NCI-H446 treated with DMSO at 0.1 percent for 48 hours (cell line): ENCODE measurements at places on chromosomes 5 and 9.

DNA sequence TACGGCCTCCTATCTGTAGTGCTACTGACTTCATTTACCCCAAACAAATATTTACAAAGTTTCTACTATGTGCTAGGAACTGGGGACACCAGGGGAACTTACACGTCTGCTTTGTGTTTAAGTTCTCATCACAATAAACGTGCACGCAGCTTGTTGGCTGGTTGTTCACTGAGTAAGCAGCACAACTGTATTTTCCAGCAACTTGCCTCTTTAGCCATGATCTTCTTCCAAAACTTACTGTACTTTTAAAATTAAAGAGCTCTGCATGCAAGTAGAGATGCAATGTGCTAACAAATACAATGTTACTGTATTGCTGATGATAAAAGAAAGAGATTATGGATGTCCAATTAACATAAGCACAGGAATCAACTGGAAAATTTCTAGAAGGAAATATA, 62.8 kb downstream of the RAPGEF1 start:
- DNase-seq, result no peak

GRCh38 chr5:174189654-174190541, 144.4 kb downstream of the NSG2 start:
- no peak for DNase-seq

DNA sequence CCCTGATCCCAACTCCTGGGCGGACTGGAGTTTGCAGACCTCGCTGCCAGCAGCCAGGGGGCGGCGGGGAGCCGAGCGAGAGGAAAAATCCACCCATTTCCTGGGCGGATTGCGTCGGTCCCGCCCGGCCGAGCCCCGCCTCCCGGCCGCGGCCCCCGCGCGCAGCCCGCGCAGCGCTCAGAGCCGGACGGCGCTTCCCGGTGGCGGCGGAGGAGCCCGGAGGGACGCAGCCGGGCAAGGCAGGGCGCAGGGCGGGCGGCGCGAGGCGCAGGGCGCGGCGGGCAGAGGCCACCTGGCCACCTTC, at the start of gene OLFM1:
TSS of gene OLFM1 (plus strand) at position 180 of the 304 bp plus-strand sequence. CDS start 322 bp downstream, outside the sequence.
- peak; percentile 44 for DNase-seq

DNA sequence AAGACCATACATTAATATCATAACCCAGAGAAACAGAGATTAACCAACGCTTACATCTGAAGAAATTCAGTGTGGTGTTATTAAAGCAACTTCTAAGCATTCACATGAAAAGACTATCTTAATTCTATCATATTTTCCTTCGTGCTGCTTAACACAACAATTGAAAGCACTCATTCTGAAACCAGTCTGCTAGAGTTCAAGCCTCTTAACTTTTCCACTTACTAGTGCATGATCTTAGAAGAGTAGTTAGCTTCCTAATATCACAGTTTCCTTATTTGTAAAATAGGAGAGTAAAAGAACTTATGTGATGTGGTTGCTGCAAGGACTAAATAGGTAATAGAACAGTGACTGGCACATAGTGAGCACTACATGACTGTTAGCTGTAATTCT, 379.3 kb downstream of the TRIM36 start:
- DNase-seq, result no peak

DNA sequence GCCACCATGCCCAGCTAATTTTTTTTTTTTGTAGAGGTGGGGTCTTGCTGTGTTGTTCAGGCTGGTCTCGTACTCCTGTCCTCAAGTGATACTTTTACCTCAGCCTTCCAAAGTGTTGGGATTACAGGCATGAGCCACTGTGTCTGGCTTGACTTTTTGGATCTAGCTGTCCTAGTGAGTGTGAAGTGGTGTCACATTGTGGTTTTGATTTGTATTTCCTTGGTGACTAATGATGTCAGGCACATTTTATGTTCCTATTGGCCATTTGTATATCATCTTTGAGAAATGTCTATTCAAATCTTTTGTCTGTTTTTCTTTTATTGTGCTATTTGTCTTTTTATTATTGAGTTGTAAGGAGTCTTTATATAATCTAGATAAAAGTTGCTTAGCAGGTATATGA, 53.5 kb upstream of the MCCC2 start:
- DNase-seq, result no peak

DNA sequence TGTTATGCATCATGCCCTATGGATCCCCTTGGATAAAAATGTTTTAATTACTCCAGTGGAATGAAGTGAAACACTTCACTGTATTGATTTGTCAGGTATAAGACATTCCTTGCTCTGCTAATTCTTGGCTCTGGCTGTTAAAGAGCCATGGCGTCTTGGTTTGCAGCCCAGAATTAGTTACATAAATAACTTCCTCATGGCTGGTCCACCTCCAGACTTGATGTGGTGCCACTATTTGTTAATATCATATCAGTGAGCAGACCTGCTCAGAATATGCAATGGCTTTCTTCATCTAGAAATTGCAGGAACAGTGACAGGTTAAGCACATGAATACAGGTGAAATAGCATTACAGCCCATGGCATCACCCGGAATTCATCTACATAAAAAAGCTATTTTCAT, 446.9 kb upstream of the GRIN3A start:
- DNase-seq, result no peak

GRCh38 chr5:126138281-126138931, 284.8 kb upstream of the GRAMD2B start:
- DNase-seq, result no peak

DNA sequence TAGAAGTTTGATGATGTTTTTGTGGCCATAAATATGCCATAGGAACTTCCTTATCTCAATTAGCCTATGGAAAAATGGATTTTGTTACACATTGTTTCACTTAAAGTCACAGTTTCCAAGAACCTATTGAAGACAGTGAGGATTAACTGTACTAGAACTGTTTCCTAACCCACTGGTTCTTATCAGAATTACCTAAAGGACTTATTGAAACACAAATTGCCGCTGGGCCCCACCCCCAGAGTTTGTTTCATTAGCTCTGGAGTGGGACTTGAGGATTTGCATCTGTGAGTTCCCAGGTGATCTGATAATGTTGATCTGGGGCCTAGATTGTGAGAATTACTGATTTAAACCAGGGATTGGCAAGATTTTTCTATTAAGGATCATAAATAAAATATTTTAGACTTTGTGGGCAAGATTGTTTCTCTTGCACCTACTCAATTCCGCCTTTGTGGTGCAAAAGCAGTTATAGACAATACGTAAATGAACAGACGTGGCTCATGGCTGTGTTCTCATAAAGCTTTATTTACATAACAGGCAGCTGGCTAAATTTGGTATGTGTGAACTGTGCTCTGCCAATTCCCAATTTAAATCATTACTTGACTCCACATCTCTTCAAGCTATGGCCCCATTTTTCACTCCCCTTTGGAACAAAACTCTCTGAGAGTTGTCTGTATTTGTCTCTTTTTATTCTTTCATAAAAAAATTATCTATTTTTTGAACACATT, 9.3 kb downstream of the JAK2 start:
- DNase-seq, result no peak

DNA sequence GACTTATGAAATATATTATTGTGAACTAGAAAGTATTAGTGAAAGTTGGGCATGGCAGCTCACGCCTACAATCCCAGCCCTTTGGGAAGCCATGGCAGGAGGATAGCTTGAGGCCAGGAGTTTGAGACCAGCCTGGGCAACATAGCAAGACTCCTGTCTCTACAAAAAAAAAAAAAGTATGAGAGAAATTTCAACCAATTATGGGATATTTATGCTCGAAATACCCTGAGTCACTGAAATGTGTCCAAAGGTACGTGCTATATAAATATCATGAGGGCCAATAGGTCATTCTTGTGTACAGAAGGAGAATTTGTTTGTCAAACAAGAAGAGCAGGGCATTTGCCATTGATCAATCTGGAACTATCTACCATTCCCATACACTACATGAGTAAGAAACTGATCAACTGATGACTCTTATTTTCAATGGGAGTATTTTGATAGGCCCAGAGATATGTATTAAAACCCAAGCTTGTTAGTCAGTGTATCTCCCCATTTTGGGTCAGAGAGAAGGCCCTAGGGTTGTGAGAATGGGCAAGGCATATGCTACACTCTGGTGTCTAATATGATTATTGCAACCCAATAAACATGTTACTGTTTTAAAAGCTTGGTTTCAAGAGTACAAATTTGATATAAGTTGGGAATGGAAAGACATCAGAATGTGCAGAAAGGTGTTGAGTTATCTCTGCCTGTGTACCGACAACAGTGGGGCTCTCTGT, 21.7 kb upstream of the HOMER1 start:
- DNase-seq, result no peak

- peak; percentile 85 for DNase-seq
These were observed 52.4 kb downstream of the MELK start for GRCh38 chr9:36625006-36625615.

GRCh38 chr5:76379316-76379715, 23.8 kb upstream of the IQGAP2 start:
- no peak for DNase-seq

- no peak for DNase-seq
These were observed 368.7 kb downstream of the EBF1 start for GRCh38 chr5:158731014-158731413.

- no peak for DNase-seq
These were observed 174.6 kb downstream of the MAPKAP1 start for GRCh38 chr9:125532412-125532811.

- DNase-seq, result no peak
These were observed 23.5 kb downstream of the NTNG2 start for GRCh38 chr9:132185073-132186009.

- no peak for DNase-seq
These were observed 96.2 kb downstream of the HSPA4 start for GRCh38 chr5:133147815-133148567.

GRCh38 chr5:32280656-32281081, 32.1 kb downstream of the MTMR12 start:
- no peak for DNase-seq

DNA sequence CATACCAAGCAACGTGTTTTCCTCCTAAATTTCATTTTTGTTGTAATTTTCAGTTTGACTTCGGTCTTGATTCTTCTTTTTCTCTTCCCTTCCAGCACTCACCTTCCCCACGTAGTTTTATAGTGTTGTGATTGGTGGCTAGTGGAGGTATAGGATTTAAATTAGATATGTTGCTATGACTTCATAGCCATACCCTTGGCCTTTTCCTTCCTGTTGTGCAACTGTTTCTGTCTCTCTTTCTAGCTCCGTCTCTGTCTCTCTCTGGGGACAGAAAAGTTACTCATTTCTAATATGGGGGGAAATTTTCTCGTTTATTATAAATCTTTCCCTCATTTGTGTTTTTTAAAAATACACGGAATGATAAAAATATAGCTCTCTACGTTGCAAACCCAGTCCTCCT, 20.6 kb upstream of the C5orf24 start:
- no peak for DNase-seq

DNA sequence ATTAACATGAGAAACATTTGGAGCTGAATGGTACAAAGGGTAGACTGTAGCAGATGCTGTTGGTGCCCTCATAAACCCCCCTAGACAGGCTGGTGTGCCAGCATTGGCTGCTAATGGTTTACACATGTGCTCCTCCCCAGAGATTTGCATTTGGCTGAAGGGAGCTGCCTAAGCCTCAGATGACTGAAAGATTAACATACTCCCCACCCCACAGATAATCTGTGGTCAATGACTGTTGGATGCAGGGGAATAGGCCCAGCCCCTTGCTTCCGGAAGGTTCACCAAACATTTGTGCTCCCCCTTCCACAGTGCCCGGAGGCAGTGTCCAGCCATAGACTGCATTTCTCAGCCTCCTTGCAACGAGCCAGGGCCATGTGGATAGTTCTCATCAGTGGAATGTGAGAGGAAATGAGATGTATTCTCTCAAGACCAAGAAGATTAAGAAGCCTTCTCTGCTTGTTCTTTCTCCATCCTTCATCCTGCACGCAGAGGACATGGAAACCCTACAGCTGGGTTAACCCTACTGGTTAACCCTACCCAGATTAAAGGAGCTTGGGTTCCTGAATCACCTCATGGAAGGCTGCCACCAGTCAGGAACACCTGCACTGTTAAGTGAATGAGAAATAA, 79.6 kb downstream of the PHAX start:
- peak; percentile 87 for DNase-seq

DNA sequence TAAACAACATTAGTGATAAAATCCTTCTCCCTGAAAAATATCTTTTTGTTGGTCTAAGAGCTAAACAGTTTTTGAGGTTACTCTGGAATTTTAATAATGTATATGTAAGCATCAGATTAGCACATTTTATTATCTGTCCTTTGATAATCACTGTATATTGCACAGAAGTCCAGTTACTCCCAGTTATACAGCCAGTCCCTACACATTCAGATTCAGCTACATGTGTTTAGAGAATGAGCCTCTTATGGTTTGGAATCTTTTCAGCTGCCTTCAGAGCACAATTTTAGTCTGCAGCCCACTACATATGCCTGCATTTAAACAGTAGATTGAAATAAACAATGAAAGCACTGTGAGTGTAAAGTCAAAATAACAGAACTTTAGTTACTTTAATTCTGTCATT, 438.2 kb downstream of the ARHGEF28 start:
- no peak for DNase-seq

DNA sequence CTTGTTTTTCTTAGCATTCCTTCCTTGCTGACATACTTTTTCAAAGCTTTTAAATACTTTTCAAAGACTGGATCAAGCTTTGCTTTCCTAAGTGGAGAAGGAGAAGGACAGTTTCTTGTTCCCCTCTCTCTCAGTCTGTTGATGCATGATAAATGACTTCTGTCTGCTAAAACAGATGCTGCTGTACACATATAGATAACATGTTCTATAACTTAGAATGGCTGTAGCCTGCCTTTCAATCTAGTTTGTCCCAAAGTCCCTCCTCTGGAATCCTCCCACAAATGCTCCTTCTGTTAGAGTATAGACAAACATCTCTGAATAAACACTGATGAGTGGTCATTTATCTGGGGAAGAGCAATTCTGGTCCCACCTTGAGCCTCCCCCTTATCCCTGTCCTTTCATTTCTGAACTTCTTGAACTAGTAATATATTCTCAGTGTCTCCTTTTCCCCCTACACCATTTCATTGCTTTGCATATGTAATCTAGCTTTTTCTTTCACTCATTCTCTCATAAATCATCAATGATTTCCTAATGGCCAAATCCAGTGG, 5.4 kb upstream of the HEMGN start:
- DNase-seq, result no peak
